Stimulated activated CD8-positive, alpha-beta memory T cell treated with anti-CD3 and anti-CD28 coated beads, Interleukin-4, amount 100 ng/mL, for 4 hours (primary cell): ENCODE measurements at places on chromosomes 16 and 17.

DNA sequence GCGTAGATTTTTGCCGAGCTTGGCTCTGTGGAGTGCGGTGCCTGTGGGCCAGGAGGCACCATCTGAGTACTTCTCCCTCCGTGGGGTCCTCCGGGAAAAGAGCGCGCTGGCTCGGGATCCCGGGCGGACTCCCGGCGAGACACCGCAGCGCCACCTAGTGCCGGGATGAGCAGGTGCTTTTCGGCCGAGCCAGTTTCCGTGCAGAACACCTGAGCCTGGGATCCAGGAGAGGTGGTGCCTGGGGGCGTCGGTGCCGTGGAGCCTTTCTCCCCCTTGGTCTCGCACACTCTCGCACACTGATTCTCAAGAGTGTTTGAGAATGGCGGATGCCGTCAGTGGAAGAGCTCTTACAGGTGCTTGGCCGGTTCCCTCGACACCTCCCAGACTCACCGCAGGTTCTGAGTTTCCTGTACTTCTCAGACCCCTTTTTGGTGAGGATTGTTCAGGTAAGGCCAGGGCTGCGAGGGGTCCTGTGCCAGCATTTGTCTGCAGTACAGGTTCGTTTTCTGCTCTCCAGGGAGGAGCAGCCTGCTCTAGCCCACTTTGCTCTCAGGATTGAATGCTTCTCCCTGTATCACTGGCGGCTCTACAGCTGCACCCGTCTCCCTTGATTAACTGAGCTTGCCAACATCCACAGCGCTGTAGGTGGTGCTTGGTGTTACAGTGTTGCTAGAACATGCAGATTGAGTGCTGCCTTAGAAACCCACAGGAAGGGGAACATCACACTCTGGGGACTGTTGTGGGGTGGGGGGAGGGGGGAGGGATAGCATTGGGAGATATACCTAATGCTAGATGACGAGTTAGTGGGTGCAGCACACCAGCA lies 23.3 kb downstream of the TBCD start:
- DNase-seq, result no peak

DNA sequence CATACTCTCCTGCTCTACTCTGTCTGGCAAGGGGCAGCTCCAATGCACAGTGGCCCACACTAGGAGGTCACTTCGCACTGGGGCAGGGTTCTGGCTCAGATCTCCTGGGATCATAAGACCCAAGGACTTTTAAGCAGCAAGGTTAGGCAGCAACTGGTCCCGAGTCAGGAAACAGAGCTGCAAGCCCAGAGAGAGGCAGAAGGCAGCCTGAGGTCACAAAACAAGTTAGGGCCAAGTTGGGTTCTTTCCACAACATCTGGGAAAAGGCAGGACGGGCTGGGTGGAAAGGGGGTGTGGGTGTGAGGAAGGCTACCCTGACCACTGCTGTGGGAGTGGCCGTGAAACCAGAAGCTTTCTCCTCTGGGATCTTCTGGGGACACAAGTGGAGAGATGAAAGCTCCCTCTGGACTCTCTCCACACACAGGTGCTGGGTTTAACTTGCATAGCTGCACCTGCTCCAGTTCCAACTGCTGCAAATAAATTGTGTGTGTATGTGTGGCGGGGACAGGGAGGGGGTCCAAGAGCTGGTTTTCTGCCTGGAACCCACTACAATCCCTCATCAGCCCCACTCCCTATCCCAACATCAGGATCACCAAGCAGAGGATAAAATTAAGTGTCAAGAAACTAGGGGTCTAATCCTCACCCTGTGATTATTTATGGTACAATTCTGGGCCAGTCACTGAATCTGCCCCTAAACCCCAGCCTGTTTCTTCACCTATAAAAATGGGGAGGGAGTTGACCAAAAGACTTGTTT lies 8.0 kb upstream of the TSPOAP1 start:
- DNase-seq, result no peak

DNA sequence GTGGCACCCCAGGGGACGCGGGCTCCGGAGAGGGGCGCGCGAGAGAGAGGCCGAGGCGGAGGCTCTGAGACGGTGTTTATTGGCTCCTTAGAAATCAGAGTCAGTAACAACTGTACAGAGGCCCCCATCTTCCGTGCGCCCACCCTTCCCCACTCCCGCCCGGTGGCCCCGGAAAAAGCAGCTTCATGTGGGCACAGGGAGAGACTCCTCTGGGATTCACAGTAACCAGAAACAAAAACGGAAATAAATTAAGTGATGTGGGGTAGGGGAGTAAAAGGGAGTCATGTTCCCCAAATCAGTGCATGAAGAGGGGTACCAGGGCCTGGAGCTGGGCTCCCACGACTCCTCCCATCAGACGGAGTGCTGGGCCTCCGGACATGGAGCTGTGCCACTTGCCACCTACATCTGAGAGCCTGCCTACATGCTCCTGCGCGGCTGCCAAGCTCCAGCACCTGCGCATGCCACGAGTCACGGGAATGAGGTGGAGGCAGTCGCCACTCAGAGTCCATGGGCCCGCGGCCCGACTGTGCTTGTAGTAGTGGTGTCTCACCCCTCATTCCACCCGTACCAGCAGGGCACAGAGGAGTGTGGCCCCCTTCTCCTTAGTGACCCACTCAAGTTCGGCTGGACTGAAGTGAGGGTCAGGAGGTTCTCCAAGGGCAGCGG lies 543 bp upstream of the GPS2 start:
- no peak for DNase-seq

DNA sequence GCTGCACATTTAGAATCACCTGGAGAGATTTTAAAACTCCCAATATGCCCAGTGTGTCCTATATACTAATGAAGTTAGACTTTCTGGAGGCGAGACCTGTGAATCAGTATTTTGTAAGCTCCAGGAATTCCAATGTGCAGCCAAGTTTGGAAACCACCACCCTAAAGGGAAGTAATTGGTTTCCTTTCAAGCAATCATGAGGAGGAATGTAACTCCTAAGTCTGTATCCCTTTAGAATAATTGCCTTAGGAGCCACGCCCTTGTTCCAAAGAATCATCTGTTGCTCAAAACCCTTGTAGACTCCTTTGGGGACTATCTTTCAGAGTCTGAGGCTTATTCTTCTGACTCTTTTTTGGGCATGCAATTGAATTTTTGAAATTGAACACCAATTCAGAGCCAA lies 84.4 kb downstream of the DNAH9 start:
- DNase-seq, result no peak

GRCh38 chr17:5331506-5331905 lies 49.4 kb downstream of the RABEP1 start:
- no peak for DNase-seq

DNA sequence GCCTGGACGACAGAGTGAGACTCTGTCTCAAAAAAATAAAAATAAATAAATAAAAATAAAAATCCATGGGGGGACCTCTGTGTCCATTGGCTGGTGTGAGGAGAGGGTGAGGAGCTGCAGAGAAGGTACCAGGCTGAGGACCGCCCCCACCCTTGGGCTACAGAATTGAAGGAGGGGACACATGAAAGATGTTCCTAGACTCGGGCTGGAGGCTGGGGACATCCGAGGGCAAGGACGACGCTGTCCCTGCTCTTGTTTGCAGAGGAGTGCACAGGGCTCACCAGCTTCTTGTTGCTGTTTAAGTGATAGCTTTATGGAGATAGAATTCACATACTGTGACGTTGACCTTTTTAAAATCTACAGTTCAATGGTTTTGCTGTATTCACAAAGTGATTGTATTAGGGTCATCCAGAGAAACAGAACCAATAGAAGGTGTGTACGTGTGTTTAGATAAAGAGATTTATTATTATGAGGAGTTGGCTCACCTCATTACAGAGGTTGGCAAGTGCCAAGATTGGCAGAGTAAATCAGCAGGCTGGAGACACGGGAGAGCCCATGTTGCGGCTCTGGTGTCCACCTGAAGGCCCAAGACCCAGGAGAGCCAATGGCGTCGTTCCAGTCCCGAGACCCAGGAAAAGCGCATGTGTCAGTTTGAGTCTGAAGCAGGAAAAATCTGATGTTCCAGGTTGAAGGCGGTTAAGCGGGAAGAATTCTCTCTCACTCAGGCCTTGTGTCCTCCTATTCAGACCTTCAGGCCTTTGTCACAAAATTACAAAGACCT lies 320.7 kb downstream of the SEC14L1 start:
- no peak for DNase-seq

- DNase-seq, result no peak
These were observed 234.6 kb downstream of the TMEM114 start for GRCh38 chr16:8355675-8356074.

DNA sequence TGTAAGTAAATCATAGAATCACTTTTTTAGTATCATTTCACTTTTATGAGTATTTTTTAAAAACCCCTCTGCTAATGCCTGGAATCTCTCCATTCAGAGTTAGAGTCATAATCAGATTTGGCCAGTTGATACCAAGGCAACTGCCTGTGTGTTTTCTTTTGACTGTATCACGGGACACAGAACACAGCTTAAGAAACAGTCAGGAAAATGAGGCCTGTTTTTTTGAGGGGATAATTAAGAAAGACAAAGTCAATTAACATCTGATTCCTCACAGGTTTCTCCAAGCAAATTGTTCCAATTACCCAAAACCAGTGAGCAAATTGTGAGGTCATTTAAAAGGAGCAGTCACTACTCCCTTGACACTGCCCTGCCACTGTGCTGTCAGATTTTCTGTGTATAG lies 944.5 kb upstream of the SOX9 start:
- DNase-seq, result no peak

GRCh38 chr16:28165598-28165997 lies 46.2 kb downstream of the XPO6 start:
- no peak for DNase-seq

GRCh38 chr17:78241277-78242023 lies 10.0 kb downstream of the TMEM235 start:
- DNase-seq, result no peak

DNA sequence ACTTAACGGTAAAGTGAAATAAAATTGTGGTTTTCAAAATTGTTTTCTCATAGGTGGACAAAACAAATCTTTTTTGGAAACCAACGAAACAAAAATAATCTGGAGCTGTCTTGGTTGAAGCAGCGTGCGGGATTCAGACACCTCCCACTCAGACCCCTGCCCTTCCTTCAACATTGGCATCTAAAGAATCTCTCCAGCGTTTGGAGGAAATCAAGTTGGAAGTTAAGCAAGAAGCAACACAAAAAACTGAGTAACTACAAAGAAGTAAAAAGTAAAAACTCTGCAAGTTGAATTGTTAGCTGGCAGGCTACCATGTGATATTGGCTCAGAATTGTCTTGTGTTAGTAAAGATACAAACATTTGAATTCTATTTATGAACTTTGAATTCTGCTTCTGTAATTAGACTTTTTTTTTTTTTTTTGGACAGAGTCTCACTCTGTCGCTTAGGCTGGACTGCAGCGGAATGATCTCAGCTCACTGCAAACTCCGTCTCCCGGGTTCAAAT lies 361.0 kb upstream of the PMFBP1 start:
- no peak for DNase-seq

DNA sequence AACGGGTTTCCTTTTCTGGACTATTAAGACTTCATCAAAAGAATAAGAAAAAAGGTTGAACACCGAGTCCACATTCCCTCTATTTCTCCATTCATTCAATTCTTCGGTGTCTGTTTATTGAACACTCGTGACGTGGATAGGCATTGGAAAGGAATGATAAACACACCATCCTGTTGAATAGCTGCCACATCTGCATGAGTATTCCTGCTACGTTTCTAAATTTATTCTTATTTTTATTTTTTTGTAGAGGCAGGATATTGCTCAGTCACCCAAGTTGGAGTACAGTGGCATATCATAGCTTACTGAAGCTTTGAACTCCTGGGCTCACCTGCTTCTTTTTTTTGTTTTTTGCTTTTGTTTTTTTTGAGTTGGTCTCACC lies 80.8 kb upstream of the CIBAR2 start:
- DNase-seq, result no peak

- no peak for DNase-seq
These were observed 9.1 kb downstream of the MCRIP1 start for GRCh38 chr17:81823820-81824550.

DNA sequence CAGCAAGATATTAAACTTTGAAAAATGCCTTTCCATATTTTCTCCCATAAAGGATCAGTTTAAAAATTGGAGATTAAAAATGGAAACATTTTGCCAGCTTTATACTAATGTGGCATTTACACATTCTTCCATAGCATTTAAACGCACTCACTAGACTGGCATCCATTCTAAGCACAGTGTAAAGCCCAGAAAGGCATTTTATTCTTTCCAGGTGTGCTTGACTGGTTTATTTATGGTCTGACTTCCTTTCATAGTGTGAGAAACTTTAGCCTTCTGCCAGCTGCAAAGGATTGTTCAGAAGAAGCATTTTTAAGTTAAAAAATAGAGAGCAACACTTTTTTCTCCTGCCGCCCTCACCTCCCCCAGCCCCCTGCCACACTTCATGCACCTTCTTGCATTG lies 271.7 kb upstream of the PSMD7 start:
- DNase-seq, result no peak

DNA sequence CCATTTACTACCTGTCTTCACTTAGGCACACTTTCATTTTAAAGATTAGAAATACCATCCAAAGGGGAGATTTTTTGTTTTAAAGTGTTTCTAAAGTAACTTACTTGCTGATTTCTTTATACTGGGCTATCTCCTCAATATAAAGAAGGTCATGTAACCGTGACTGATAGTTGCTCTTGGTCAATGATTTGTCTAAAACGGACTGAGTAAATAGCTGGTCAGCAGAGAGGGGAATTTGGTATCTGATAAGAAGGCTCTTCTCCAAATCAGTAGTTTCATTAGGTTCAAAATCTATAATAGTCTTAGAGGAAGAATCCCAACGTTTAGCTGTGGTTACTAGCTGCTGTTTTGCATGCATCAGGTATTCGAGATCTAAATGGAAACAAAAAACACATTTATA lies 66.4 kb downstream of the HELZ start:
- DNase-seq, result no peak

DNA sequence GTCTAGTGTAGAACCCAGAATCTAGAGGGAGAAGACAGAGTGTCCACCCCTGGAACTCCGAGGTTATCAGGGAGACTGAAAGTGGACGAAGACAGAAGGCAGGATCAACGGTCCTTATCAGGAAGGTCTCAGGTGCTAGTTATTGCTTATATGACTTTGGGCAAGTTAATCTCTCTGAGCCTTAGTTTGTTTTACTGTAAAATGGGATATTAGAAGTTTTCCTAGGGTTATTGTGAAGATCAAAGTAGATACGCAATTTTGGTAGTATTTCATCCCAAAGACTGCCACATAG lies 1.2 kb downstream of the RNF167 start:
- DNase-seq, result no peak
